H1 (cell line): ENCODE measurements at places on chromosomes 2 and 18. TPM values are rescaled to one million over a fixed set of nuclear protein-coding genes. Genes with fewer than 3 reads are reported as not detected.

Gene GATA6
- 0.09 and 0.25 TPM in 2 replicates for total RNA-seq

DNA sequence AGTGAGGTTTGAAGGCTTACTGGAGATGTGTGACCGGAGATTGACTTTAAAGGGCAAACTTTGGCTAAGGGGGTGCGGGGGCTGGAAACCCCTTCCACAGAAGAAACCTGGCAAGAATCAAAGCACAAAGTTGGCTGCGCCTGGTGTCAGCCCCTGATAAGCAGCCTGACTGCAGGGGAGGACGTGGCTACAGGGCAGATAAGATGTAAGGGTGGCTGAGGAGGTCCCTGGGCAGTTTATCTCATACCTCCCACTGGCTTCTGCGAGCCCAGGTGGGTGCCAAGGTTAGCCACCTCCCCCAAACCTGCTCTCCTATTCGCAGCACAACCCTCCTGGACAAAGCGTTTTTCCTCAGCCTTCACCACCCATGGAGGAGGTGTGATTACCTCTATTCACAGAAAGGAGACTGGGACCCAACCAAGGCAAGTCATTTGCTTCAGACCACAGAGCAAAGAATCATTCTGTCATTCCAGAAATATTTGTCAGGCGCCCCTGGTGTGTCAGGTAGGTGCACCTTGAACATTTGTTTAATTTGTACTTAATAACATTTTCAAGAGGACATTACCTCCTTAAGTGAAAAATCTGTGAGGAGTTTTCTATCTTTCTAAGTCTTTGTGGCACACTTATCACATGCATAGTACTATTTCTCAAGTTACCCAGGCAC is 73.1 kb upstream of the IL1R1 start:
- DNase-seq = no peak

Gene VWA3B
- not detected in 2 replicates for total RNA-seq

- DNase-seq = no peak
These were observed 150.7 kb upstream of the RAB6C start for GRCh38 chr2:129828792-129829191.

Gene SLC14A1
- total RNA-seq = not detected in 2 replicates

GRCh38 chr18:5478261-5478660 is 65.5 kb downstream of the EPB41L3 start:
- no peak for DNase-seq

Gene LRRC30
- total RNA-seq = not detected in 2 replicates

DNA sequence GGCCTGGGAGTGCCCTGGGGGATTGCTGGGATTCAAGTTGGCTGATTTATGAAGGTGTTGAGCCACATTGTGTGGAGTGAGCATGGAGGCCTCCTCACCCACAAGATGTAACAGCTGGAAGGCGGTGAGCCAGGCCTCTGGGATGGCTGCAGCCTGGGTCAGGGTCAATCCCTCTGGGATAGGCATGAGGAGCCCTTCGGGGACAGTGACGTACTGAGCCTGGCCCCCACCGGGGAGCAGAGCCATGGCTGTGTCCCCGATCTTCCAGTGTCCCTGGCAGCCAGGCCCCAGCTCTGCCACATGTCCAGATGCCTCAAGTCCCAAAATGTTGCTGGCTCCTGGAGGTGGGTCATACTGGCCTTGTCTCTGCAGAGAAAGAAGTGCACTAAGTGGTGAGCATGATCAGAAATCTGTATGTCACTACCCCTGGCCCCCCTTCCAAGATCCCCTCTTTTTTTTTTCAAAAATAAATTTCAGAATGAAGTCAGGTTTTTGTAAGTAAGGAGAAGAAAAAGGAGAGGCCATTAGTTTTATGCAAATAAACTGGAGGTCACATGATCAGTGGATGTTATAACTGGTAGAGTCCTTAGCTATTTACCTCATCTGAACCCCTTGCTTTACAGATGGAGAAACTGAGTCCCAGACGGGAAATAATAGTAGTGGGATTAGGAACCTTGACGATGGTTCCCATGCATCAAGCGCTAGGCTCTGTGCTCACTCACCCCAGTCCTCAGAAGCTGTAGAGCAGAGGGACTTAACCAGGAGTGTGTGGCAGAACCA is 1.7 kb downstream of the TP53I3 start:
- no peak for DNase-seq

GRCh38 chr2:239305771-239306170 is 95.0 kb downstream of the HDAC4 start:
- DNase-seq = no peak

Gene NTSR2
- not detected in 2 replicates for total RNA-seq

GRCh38 chr2:187482796-187483195 is 34.7 kb upstream of the CALCRL start:
- no peak for DNase-seq

- DNase-seq = no peak
These were observed 14.7 kb upstream of the ERCC3 start for GRCh38 chr2:127308586-127309138.

Gene CYP26B1
- total RNA-seq = 0.36 and 0.69 TPM in 2 replicates

- DNase-seq = no peak
These were observed 72.5 kb downstream of the XIRP2 start for GRCh38 chr2:166960702-166961270.

DNA sequence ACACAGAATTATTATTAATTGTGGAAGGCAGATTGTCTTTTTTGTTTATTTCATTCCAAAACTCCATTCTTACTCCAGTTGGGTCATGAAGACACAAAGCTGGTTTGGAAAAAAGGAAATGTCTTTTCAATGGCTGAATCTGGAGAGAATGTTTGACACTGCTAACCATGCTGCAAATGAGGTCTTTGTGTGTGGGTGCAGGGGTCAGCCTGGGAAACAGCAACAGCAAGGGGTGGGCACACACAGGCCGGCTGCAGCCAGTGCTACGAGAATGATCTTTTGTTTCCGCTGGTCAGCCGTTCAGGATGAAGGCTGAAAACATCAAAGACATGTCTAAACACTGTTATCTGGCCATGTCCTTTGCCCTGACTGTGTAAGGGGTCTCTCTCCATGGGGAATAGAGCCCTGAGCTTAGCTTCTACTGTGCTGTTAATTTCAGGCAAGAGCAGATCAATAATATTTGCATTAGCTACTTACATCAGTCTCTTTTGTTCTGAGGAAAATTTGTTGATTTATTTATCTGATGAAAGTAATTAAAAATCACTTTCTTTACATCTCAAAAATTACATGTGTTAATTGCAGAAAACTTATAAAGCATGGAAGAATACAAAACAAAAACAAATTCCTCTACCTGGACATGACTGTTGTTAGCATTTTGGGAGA is 33.3 kb upstream of the E2F6 start:
- no peak for DNase-seq

DNA sequence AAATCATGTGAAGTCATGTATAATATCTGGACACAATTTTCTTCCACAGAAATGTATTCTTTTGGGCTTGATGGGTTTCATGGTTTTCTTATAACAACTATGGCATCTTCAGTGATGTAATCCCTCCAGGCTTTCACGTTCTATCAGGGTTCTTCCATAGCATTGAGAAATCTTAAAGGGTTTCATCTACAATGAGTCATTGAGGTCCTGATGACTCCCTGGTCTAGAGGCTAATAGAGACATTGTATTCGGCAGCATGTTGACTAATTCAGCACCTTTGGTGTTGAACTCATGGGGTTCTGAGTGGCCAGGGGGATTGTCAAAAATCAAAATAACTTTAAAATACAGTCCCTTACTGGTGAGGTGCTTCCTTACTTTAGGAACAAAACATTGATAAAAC is 614.0 kb upstream of the CRIM1 start:
- no peak for DNase-seq

GRCh38 chr2:199136681-199137080 is 321.1 kb downstream of the SATB2 start:
- DNase-seq = no peak

GRCh38 chr2:201618744-201619662 is 24.3 kb downstream of the TMEM237 start:
- DNase-seq = no peak

GRCh38 chr2:130391058-130391871 is 35.4 kb downstream of the PTPN18 start:
- DNase-seq = peak; percentile 81
